Activated T-helper 1 cell treated with Interleukin-2 at 50 U/mL for 16 hours (primary cell): ENCODE measurements at places on chromosomes 5 and 9.

- no peak for DNase-seq
Measured at GRCh38 chr9:123383512-123384170, 27.6 kb downstream of the CRB2 start.

GRCh38 chr9:17322882-17323864, 188.3 kb downstream of the CNTLN start:
- no peak for DNase-seq

- DNase-seq, result no peak
Measured at GRCh38 chr9:78196258-78196657, 39.6 kb upstream of the CEP78 start.

- DNase-seq, result no peak
Measured at GRCh38 chr5:105088961-105089360, 1526.4 kb upstream of the NUDT12 start.

DNA sequence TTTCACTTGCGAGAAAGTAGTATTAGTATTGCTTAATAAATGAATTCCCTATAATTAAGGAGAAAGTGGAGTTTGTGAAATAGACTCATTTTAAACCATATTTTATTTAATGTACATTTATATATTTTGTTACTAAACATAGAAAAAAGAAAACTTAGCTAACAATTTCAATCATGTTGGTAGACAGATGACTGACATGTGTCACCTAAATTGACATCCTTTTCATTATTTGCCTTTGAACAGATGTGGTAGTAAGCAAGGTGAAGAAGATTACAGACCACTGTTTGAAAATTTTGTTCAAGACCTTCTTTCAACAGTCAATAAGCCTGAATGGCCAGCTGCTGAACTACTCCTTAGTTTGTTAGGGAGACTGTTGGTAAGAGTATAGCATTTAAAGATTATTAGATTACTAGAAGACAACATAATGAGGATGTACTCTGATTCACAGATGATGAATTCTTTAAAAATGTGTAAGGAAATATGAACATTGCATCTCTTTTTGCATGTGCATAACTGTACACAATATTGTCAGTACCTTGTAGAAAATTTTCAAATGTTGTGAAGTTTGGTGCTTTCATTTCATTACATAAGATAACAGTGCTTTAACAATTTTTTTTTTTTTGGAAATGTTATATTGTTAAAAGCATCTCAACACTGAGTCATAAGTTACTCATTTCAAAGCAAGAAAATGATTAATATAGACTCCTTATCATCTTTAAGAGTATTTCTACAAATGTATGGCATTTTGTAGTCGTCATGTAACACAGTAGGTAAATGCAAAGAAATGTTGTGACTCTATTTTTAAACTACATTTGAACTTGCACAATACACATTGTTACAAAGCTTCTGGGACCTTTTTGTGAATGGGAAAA, 139.5 kb downstream of the NIPBL start:
- DNase-seq, result no peak

DNA sequence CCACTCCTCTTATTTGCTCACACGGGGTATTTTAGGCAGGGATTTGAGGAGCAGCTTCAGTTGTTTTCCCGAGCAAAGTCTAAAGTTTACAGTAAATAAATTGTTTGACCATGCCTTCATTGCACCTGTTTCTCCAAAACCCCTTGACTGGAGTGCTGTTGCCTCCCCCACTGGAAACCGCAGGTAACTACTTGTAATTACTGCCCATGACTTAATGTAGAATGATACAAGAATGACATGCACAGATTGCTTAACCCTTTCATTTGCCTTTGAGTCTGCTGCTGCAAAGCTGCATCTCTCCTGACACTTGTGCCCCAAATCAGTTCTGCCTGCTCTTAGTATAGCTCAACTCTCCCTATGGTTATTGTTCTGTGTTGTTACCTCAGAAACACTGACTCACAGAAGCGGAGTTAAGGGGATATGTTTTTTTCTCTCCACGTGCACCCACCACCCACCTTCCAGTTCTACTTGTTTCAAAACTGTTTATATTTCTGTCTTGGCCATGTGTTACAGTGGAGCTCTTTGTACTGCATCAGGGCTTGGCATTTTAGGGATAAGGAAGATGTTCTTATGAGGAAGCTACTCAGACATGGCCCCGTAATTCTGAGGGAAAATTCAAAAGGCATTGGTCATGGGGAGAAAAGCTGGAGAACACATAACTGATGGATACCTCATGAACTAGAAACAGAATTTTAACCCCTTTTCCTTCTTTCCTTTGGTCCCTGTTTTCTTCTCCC, 2.3 kb downstream of the ADRB2 start:
- no peak for DNase-seq

DNA sequence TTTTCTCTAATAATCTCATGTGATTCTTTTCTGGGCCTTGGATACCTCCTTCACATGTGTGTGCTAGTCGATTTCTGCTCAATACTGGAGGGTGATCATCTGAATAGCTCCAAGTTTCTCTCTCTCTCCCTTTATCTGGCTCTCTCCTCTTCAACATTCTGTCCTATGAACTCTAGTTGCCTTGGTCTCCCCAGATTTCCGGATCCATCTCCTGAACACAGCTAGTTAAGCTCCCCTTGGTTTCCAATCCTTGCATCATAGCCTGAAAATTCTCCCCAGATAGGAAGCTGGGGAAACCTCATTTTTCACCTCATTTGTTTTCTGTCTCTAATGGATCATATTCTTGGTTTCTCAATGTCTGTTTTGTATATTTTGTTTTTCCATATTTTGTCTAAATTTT, 832.3 kb downstream of the MTRR start:
- DNase-seq, result no peak

GRCh38 chr5:107385708-107386107, 285.0 kb downstream of the EFNA5 start:
- no peak for DNase-seq

GRCh38 chr9:133261103-133261752, 13.8 kb downstream of the ABO start:
- DNase-seq, result no peak

DNA sequence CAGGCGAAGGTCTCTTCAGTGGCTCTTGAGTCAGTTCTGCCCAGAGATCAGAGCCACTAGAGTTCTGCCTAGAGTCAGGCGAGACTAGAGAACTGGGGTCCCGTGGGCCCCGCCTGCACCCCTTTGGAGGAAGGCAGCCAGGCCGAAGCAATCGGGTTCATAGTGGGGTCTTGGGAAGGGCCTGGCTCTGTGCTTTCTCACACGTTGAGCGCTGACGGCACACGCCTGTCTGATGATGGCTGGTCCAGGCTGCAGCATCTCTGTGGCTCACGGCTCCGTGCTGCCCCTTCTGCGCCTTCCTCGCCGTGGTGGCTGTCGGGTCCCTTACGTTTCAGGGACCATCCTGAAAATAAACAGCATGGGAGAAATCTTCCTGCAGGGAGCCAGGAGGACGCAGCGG, 78.3 kb upstream of the RNU6ATAC start:
- DNase-seq, result no peak

DNA sequence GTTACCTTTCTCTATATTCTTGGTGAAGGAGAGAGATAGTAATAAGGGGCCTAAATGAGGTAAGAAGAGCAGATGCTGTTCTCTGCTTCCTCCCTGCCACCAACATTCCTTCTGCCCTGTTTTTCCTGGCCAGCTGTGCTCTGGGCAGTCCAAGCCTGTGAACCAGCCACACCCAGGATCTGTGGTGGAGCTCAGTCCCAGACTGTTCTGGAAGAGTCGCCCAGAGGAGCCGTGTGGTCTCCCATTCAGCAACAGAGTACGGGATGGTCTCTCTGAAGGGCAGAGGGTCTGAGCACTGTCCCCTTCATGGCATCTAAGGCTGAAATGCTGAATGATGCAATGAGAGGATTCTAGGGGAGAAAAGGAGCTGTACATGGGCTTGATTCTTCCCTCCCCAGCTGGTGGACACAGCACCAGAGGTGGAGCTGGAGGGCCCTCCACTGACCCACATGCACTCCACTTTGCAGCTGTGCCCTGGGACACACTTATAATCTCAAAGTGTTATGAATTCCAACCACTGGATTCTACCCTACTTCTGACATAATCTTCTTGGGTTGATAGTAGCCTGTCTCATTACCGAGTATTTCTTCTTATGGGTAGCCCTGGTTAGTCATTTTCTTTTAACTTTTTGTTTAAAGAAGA, 70.8 kb upstream of the RPS23 start:
- no peak for DNase-seq
